MM.1S (cell line): ENCODE measurements at places on chromosomes 1 and 21.

- no peak for DNase-seq
Measured at GRCh38 chr1:63342402-63342801, 20.0 kb downstream of the FOXD3 start.

- DNase-seq, result no peak
Measured at GRCh38 chr1:156540955-156541354, 31.4 kb downstream of the IQGAP3 start.

GRCh38 chr1:194071205-194071604 is 884.8 kb upstream of the B3GALT2 start:
- DNase-seq, result no peak

GRCh38 chr1:51726051-51726450 is 109.2 kb downstream of the OSBPL9 start:
- DNase-seq, result peak; percentile 23

DNA sequence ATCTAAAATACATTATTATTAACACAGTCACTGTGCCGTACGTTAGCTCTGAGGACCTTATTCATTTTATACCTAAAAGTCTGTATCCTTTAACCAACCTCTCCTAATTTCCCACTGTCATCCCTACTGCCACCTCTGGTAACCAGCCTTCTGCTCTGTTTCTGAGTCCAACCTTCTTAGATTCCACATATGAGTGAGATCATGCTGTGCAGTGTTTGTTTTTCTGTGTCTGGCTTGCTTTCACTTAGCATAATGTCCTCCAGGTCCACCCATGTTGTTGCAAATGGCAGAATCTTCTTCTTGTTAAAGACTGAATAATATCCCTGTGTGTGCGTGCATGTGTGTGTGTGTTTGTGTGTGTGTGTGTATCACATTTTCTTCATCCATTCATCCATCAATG is 64.2 kb downstream of the ETS2 start:
- no peak for DNase-seq

DNA sequence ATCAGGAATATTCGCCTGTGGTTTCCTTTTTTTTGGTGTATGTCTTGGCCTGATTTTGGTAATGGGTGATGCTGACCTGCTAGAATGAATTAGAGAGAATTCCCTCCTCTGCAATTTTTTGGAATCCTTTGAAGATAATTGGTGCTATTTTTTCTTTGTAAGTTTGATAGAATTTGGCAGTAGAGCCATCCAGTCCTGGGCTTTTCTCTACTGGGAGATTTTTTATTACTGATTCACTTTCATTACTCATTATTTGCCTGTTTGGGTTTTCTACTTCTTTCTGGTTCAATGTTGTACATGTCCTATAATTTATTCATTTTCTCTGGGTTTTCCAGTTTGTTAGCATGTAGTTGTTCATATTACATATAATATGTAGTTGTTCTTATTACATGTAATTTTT is 48.7 kb downstream of the NTMT2 start:
- no peak for DNase-seq

DNA sequence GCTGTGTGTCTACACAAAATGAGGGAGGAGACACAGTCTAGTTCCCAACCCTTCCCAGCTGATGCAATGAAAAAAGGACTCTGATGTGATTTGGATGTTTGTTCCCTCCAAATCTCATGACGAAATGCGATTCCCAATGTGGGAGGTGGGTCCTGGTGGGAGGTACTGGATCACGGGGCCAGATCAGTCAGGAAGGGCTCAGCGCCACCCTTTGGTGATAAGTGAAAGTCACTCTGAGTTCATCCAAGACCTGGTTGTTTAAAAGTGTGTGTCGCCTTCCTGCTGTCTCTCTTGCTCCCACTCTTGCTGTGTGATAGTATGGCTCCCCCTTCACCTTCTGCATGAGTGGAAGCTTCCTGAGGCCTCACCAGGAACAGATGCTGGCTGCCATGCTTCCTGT is 63.2 kb downstream of the GNG4 start:
- DNase-seq, result no peak

DNA sequence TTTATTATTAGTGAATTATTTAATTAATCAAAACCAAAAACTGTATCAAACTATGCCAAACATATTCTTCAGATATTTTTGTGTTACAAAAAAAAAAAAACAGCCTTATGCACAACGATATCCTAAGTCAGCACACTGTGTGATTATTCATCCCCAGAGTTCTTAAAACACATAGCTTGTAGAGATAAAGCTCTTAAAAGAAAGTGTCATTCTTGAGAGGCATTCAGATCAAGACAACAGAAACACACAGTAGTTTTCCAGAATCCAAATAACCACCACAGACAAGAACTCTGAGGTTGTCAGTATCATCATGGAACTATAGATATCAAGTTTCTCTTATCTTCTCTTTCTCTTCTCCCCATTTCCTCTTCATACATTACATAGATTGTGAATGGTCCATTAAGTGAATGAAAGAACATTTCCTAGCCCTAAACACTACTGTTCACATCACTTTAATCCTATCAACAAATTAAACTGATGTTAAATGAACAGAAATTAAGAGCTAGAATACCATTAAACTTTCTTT is 13.5 kb downstream of the ZZZ3 start:
- no peak for DNase-seq

DNA sequence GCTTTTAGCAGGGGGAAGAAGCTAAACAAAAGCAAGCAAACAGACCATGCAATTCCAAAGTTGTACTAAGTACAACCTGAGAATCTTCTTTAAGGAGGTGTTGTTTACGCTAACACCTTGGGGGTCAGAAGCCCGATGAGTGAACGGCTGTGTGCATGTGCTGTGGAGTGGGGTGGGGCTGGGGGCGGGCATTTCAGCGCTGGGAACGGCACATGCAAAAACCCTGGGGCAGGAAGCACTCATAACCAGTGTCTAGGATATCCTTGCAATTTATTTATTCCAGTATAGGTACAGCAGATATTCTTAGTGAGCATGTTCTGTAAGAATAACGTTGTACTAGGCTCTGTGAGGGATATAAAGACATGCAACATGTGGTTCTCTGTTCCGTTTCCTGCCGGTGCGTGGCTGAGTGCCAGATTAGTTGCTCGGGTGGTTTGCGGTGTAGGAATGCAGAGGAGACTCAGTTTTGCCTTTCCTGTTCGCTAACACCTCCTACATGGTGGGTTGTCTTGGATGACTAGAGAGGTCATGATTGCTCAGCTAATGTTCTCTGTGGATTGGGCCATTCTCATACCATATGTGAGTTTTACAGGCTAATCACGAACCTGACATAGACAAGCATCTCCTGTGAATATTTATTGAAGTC is 3.7 kb downstream of the FASLG start:
- DNase-seq, result peak; percentile 70

- no peak for DNase-seq
Measured at GRCh38 chr1:157958263-157958662, 35.2 kb upstream of the KIRREL1 start.

DNA sequence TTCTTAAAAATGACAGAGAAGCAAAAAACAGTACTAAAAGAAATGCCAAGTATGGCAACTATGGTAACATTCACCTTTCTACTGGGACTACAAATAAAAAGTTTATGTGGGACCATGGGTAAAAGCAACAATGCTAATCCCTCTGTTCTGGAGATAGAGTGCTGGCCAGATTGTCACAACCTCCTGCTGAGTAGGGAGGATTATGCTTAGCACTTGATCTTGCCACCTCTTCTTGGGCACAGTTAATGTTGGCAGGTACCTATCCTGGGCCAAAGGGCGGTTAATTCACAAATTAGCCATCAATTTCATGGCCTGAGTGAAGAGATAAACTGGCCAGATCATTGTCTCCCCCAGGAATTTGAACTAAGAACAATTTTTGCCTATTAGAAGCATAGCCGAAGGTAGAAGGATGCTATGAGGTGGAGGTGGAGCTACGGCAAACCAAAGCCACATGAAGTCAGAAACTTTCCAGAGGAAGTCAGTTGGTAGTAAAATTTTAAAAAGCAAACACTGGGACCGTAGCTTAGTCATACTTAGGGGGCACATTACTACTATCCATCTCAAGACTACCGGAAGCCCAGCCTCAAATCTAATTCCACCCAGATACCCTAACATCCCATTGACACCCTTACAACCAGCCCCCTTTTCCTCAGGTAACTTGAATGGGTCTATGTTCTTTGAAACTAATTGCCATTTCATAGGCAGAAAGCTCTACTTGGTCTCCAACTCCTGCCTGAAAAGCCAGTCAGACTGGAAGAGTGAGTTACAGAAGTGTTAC is 2.7 kb downstream of the SCYL3 start:
- no peak for DNase-seq

DNA sequence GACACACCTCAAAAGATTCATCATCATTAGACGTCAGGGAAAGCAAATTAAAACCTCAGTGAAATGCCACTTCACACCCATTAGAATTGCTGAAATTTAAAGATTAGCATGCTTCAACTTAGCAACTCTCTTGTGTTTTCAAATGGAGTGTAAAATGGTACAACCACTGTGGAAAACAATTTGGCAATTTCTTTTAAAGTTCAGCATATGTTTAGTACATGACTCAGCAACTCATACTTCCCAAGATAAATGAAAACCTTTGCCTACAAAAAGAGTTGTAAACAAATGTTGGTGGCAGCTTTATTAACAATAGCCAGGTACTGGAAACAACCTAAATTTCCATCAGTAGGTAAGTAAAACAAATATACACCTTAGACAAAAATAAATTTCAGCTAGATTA is 42.7 kb downstream of the ST3GAL3 start:
- no peak for DNase-seq

- no peak for DNase-seq
Measured at GRCh38 chr1:169689395-169689794, 22.0 kb downstream of the SELL start.

DNA sequence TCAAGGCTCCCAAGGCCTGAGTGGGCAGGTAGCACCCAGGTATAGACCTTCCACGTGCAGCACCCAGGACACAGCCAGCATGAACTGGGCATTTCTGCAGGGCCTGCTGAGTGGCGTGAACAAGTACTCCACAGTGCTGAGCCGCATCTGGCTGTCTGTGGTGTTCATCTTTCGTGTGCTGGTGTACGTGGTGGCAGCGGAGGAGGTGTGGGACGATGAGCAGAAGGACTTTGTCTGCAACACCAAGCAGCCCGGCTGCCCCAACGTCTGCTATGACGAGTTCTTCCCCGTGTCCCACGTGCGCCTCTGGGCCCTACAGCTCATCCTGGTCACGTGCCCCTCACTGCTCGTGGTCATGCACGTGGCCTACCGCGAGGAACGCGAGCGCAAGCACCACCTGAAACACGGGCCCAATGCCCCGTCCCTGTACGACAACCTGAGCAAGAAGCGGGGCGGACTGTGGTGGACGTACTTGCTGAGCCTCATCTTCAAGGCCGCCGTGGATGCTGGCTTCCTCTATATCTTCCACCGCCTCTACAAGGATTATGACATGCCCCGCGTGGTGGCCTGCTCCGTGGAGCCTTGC is 1.7 kb downstream of the GJB4 start:
- DNase-seq, result no peak

DNA sequence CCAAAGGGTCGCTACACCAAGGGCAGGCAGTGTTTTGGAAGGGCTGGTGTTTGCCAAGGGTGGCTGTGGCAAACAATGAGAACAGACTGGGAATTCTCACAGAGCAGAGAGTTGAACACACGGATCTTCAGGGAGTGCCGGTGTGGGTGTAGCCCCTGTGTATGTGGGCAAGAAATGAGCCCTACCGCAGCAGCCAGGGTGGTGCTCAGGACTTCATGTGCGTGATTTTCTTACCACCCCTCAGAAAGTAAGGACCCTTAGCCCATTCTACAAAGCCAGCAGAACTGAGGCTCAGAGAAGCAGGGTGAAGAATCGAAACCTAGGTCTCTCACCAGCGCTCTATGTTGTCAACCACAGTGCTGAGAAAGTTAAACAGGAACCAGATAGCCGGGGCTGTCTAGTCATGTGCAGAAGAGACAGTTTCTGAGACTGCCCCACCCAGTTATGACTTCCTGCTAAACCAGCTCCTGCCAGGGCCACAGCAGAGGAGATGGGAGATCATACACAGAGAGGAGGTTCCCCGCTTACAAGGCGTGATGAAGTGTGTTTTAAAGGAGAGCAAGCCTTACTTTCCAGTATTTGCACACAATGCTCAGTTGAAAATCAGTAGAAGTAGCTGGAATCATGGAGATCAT is 21.9 kb upstream of the MORC3 start:
- DNase-seq, result peak; percentile 94

- DNase-seq, result no peak
Measured at GRCh38 chr1:219781491-219781890, 146.9 kb downstream of the SLC30A10 start.

DNA sequence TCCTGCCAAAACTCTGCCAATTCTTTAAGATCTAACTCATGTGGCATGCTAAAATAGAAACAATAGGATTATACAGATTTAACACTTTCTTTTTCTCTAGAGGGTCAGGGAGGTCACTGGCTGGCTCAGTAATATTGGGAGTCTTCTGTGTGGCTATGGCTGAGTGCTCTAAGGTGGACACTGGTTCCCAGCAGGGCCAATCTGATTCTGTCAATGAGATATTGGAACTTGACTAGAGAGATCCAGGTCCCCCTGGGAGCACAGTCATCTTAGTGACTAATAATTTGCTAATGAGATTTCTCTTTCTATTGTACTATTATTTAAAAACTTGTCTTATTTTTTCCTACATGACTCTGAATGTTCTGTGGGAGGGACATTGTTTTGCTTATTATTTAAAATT is 69.1 kb upstream of the ZP4 start:
- no peak for DNase-seq

DNA sequence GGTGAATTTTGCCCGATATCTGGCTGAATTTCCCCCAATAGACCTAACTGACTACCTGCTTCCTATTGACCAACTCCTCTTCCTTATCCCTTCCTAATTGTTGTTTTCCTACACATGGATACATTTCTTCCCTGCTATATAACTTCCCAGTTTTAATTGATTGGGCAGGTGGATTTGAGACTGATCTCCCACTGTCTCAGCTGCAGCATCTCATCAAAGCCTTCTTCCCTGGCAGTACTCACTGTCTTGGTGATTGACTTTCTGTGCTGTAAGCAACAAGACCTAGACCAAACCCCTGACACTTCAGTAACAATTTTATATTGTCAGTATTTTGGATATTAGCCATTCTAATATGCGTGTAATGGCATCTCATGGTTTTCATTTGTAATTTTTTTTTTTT is 11.3 kb upstream of the PLA2G2A start:
- no peak for DNase-seq

GRCh38 chr1:21292503-21292983 is 2.3 kb upstream of the ECE1 start:
- no peak for DNase-seq

DNA sequence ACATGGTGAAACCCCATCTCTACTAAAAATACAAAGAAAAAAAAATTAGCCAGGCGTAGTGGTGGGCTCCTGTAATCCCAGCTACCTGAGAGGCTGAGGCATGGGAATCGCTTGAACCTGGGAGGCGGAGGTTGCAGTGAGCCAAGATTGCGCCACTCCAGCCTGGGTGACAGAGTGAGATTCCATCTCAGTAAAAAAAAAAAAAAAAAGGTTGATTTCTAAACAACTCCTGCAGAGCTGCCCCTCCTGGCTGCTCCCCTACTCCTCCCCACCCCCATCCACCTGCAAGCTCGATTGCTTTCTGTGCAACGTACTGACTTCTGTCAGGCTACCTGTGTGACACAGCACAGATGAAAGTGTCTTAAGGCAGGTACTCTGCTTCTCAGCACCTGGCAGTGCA is 13.3 kb downstream of the ETV3L start:
- DNase-seq, result no peak
